ENCODE measurements at places on chromosomes 13 and 19. TPM values are rescaled to one million over a fixed set of nuclear protein-coding genes. Genes with fewer than 3 reads are reported as not detected.

- peak overlapping the region; percentile 95 for H3K27ac ChIP-seq
- peaks cover 29% of the 10 kb centered on the region for H3K4me1 ChIP-seq
- peaks cover 6% of the 10 kb centered on the region for H3K36me3 ChIP-seq
- no peak for DNase-seq
These were observed 934 bp downstream of the KXD1 start for GRCh38 chr19:18558604-18559003.

DNA sequence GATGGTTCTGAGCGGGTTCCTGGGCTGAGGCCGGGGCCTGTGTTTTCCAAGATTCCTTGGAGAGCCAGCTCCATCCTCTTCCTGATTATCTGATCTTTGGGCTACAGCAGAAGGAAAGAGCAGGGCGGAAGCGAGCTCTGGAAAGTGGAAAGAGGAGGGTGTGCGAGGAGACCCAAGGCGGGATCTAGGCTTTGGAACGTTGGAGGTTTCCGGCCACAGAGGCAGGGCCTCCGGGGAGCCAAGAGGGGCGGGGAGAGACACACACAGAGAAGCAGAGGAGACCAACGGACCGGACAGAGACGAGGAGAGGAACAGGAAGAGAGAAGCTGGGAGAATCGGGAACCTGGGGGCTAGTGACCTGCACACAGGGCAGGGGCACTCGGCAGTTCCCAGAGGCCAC lies at the start of gene CLEC11A:
TSS of gene CLEC11A (plus strand) at position 296 of the 400 bp plus-strand sequence. CDS start 162 bp downstream, outside the sequence.
- H3K36me3 ChIP-seq = no peaks in the 10 kb centered on the region
- H3K4me3 ChIP-seq = peak within 1 kb of the TSS; percentile 44
- peaks cover 52% of the 10 kb centered on the region for H3K4me1 ChIP-seq

GRCh38 chr13:103282571-103283450 lies 216.6 kb upstream of the SLC10A2 start:
- DNase-seq = no peak
- no peak overlapping the region for H3K4me3 ChIP-seq
- no peaks in the 10 kb centered on the region for H3K27me3 ChIP-seq
- no peaks in the 10 kb centered on the region for H3K36me3 ChIP-seq
- no peaks in the 10 kb centered on the region for H3K4me1 ChIP-seq

- peak overlapping the region; percentile 97 for H3K27ac ChIP-seq
- peak overlapping the region; percentile 67 for H3K4me3 ChIP-seq
- no peaks in the 10 kb centered on the region for H3K27me3 ChIP-seq
- H3K4me1 ChIP-seq = peaks cover 48% of the 10 kb centered on the region
These were observed 850 bp downstream of the MTMR6 start for GRCh38 chr13:25286308-25286968.

Gene SKA3
- total RNA-seq = 1.4 TPM

Gene IGFL2
- total RNA-seq = not detected

Gene ZNF527
- 7.0 TPM for total RNA-seq

All from spleen (tissue), 13 donors.